ENCODE measurements at places on chromosomes 3 and 15.

DNA sequence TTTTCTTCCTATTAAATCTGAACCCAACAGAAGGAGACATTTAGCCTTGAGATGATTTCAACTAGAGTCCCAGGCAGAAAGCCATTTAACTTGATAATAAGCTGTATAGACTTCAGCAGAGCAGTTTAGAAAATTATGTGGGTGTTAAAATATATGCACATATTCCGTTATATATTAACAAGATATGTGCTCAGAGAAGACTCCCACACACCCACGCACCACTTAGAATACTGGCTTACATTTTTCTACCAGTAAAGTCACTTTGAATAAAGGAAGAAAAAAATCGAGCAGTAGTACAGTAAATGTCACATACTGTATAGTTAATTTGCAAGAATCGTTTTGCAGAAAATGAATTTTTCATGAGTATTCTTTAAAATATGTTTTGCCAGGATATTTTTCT lies 599.3 kb downstream of the FGF12 start:
- DNase-seq: no peak

DNA sequence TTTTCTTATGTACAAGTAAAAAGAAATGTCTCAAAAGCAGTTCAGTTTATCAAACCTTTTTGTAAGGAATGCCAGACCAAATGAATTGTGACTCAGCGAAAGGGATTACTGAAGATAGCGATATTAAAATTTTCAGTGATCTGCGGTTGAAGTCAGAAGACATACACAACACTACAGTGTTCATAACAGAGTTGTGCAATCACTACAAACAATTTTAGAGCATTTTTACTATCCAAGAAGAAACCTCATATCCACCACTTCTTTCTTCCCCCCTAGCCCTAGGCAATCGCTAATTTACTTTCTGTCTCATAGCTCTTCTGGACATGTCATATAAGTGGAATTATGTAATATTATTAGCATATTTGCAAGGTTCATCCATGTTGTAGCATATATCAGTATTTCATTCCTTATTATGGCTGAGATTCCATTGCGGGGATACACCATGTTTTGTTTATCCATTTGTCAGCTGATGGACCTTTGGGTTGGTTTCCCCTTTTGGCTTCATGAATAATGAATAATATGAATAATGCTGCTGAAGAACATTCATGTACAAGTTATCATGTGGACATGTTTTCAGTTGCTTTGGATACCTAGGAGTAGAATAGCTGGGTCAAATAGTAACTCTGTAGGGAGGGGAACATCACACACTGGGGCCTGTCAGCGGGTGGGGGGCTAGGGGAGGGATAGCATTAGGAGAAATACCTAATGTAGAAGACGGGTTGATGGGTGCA lies 23.6 kb upstream of the ALPK3 start:
- DNase-seq: no peak

GRCh38 chr15:80259942-80260510 lies 8.0 kb upstream of the CTXND1 start:
- DNase-seq: no peak

DNA sequence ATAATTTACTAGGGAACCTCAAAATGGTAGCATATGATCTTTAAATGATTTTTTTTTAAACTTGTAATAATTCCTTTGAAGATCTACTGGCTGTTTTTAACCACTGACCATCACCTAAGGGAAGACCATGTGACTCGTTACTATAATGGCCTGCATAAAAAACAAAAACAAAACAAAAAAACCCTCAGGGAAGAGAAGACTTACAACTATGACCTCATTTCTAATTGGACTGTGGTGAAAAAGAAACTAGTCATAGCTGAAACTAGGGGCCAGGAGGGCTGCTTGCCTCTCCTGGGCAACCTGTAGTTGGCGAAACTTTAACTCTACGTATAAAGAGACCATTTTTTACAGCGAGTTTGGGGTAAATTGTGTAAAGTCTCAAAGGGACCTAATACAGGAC lies 23.0 kb downstream of the PAQR9 start:
- no peak for DNase-seq

- no peak for DNase-seq
Observed at GRCh38 chr3:48984663-48985062, 5.4 kb upstream of the P4HTM start.

- DNase-seq: no peak
Observed at GRCh38 chr3:183022936-183023516, 42.7 kb upstream of the DCUN1D1 start.
